Left colon (tissue), 2 donors: ENCODE measurements at places on chromosomes 4 and X.

- DNase-seq: no peak
These were observed 254.3 kb upstream of the AGA start for GRCh38 chr4:177696438-177696966.

DNA sequence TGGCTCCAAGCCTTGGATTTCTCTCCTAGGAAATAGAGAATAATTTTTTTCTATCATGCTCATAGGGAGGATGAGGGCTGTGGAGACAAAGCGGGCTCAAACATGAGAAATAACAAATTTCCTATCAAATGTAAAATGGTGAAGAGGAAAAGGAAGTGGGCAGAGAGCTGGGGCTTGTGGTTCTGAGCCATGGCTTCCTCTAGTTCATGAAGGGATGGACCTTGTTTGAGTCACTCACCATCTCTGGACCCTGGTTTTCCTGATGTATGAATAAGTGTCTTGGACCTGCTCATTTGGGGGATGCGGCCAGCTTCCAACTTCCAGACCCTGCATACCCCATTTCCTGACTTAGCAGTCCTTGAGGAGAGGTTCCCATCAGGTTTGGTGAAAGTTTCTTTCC is 63.0 kb downstream of the MSX1 start:
- no peak for DNase-seq

- DNase-seq: no peak
These were observed 74.2 kb upstream of the STS start for GRCh38 chrX:7073336-7073735.

DNA sequence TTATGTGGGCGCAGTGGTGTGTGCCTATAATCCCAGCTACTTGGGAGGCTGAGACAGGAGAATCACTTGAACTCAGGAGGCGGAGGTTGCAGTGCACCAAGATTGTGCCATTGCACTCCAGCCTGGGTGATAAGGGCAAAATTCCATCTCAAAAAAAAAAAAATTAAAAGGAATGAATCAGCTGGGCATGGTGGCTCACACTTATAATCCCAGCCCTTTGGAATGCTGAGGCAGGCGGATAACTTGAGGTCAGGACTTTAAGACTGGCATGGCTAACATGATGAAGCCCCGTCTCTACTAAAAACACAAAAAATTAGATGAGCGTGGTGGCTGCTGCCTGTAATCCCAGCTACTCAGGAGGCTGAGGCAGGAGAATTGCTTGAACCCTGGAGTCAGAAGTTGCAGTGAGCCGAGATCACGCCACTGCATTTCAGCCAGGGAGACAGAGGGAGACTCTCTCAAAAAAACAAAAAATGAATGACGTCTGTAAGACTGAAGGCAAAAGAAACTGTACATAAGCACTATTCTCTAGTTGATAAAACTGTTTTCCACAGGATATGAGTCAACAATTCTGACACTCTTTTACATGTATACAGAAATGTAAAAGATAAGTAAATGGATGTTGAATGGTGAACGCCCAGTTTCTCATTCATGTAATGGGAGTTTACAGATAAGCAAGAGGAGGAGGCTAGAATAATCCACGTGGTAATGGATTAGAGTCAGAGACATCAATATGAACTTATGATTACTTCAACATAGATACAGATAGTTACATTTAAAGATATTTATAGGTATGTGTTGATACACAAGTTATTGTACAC is 22.2 kb downstream of the CENPC start:
- DNase-seq: no peak

DNA sequence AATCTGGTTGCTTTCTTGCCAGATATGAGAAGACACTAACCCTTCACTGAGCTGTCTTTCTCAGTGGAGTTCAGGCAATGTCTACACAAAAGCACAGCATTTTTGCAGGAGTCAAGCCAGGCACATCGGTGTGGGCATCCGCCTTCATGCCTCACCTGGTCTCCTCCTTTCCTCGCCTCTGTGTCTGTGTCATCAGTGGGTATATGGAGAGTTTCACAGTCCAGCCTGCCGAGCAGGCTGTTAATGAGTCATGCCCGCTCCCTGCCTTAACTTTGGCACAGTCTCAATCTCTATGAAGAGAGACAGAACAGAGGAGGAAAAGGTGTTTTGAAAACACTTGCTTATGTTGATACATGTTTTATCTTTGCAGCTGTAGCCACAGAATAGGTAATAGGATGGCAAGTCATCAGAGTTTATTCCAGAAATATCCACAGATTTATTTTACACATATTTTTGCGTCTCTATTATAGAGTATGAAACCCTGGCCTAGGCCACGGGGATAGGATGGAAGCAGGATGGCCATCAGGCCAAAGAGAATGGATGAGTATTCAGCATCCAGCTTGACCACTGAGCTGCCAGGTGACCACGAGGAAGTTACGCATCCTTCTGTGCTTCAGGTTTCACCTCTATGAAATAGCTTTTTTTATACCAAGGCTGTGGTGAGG is 32.8 kb upstream of the MAML3 start:
- peak; percentile 82 for DNase-seq

DNA sequence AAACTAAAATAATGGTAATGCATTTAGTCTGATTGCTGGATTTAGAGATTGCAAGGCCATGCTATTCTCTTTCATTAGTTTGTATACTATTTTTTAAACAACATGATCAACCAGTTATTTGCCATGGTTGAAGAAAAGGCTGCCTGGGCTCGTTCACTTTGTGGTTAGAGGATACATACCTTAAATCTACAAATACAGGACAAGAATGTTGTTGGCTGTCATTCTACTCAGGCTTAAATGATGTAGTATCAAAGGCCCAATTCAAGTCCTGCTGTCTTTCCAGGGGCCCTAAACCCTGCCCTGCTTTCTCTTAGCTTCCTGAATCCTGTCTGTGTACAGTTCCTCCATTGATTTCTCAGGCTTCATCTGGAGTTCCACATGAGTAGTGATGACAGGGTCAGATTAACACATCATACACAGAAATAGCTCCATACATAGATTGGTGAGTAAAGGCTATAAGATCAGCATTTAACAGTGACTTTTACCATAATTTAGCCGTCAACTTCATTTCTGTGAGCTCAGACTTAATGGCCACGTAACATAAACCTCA is 114.9 kb upstream of the GPRIN3 start:
- DNase-seq: no peak

DNA sequence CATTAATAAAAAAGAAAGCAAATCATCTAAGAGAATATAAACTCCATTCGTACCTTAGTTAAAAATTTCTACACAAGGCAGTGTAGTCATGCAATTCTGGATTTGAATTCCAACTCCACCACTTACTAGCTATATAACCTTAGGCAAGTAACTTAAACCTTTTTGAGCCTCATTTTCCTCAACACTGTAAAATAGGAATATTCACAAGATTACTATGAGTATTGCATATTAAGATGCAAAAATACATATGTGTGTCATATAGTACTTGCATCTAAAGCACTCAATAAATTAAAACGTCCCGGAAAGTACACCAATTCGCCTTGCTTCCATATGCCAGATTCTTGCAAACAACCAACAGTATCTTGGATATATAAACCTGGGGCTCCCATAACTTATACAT is 42.0 kb downstream of the HNRNPD start:
- no peak for DNase-seq

DNA sequence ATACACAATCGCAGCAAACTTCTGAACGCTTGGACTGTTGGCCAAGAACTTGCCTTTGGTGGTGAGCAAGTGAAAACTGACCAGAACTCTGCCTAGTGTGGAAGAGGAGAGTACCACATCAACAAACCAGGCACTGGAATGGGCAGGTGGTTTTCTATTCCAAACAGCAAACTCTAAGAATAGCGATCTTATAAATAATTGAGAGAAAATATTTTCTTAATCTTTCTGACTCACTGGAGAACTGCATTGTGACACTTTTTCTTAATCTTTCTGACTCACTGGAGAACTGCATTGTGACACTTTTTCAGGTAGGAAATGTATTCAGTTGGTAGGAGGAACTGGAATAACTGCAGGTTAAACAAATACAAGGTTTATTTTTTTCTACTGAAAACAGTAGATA is 57.0 kb upstream of the SORBS2 start:
- no peak for DNase-seq

DNA sequence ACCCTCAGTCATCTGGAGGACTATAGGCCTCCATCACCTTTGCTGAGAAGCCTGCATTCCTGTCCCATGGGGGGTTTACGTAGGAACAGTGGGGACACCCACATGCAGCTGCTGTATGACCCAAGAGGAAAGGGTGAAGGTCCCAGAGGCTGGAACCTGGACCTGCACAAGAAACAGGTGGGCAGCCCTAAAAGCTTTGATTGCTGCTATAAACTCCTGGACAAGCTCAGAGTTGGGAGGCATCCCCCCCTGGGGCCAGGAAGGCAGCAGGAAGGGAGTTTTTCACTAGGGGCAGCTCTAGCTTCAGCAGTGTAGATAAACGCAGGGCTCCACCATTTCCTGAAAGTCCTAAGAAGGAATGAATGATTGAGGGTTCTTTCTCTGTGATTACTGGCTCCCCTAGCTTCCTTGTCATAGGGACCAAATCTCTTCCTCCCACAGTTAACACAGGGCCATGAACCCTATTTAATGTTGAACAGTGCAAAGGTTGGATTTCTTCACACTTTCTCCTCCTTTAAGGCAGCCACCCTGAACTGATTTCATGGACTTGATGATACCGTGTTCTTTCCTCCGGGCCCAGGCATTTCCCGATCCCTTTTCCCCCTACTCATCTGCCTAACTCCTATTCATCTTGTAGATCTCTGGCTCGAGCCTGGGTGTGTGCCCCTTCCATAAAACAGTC is 84.2 kb downstream of the CHRNA9 start:
- no peak for DNase-seq

DNA sequence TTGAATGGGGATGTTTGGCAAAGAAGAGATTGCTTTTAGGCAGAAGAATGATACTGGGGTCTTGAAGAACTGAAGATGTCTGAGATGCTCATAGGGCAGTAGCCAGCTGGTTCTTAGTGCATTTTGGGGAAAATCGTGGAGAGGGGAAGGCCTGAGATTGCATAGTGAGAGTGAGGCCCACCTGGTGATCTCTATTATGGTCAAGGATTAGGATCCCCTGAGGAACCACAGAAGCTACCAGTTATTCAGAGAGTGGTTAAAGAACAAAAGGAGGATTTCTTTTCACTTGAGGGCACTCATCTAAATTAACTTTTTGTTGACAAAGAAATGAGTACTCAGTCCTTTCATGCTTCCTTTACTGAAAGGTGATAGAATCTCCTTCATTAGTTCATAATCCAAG is 271.3 kb upstream of the HAND2 start:
- DNase-seq: no peak

DNA sequence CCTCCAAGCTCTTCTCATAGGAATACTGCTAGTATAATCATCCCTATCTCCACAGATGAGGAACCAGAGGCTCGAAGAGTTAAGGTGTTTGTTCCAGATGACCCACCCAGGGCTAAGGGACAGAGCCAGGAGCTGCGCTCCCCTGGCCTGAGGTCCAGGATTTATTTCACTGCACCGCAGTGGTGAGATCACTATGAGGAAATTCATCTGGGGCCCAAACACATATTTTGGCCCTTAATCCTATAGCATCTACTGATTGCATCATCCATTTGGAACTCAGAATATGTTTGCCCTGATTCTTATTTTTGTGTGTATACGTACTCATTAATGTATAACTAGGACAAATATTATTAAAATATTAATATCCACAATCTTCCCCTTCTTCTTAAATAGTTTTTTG is 100.1 kb upstream of the RBPJ start:
- DNase-seq: no peak

DNA sequence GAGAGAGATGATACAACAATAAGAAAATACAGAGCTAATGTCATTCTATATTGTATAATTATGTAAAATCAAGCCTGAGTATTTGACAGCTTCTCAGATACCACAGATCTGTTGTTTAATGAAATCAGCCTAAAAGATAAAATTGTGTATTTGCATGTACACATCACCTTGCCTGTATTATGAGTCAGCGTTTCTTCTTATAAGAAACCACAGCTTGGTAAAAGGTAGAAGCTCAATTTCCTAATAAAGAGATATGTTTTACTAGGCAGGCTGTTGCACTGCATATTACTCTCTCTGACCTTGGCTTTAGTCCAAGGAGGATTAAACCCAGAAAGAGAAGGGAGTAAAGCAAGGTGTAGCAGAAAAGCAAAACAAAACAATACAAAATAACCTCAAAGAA is 121.3 kb downstream of the PPARGC1A start:
- DNase-seq: no peak

- no peak for DNase-seq
These were observed 2675.7 kb downstream of the PCDH7 start for GRCh38 chr4:33395731-33396485.

DNA sequence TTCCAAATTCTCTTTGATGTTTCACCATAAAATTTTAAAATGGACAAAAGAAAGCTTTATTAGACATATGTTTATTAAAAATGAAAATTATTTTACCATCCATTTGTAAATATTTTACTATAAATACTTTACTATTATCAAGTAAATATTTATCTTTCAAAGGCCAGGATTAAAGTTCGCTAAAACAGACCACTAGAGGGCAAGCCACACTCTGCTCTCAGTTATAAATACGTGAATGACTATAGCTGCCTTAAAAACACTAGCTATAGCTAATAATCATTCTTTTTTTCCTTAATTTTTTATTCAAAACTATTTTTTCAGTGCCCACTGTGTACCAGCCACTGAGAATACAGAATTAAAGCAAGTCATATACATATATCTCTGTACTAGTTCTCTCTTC is 38.6 kb downstream of the UNC5C start:
- no peak for DNase-seq

GRCh38 chr4:58247792-58248191 is 1137.6 kb upstream of the IGFBP7 start:
- no peak for DNase-seq

GRCh38 chr4:134073711-134074110 is 127.9 kb downstream of the PABPC4L start:
- no peak for DNase-seq

DNA sequence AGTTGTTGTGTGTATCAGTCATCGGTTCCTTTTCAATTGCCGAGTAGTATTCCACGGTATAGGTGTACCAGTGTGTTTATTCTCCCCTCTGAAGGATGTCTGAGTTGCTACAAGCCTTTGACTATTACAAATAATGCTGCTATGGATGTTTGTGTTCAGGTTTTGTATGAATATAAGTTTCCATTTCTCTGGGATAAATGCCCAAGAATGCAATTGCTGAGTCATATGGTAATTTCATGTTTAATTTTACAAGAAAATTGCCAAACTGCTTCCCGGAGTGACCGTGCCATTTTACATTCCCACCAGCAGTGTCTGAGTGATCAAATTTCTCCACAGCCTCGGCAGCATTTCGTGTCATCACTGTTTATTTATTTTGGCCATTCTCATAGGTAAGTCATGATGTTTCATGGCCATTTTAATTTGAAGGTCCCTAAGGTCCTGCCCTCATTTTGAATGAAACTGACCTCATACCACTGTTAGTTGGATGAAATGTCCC is 73.9 kb downstream of the IRF2 start:
- no peak for DNase-seq

DNA sequence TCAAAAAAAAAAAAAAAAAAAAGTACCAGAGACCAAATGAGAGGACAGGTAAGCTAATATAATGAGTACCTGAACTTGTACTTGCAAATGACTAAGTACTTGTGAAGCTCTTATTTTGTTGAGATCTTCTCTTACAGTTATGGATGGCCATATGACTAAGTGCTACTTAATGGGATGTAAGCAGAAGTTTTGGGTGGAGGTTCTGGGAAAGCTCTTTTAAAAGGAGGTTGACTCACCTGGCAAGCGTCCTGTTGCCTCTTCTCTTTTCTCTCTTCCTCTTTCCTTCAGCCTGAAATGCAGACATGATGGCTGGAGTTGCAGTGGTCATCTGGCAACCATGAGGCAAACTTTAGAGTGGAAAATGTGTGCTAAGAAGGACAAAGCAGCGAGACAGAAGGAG is 36.9 kb upstream of the MED14 start:
- DNase-seq: no peak
